ENCODE measurements at places on chromosomes 3 and 15.

GRCh38 chr3:129238945-129239705 lies 10.3 kb upstream of the COPG1 start:
- peak; percentile 58 for DNase-seq

- DNase-seq, result no peak
Observed at GRCh38 chr3:81390796-81391195, 370.6 kb downstream of the GBE1 start.

- DNase-seq, result no peak
Observed at GRCh38 chr15:42502477-42502876, 7.0 kb downstream of the SNAP23 start.

- DNase-seq, result peak; percentile 48
Observed at GRCh38 chr3:159322322-159322939, 520.6 kb downstream of the MFSD1 start.

DNA sequence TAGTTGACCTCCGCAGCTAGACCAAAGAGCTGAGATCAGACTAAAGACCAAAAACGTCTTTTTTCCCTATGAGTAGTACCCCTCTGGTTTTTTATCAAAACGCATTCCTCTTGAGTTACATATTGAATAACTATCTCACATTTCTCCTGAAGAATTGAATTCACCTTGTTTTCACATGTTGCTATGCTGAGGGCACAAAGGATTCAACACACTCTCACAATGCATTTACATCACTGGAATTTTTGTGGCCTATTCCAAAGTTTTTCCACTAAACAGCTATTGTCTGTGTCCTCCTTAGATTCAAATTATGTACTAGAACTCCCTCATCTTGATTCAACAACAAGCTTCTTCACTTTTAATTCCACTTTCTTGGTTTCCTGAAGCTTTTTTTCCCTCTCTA lies 112.5 kb downstream of the RSL24D1 start:
- no peak for DNase-seq

GRCh38 chr15:70132139-70132538 lies 34.4 kb upstream of the TLE3 start:
- no peak for DNase-seq

- no peak for DNase-seq
Observed at GRCh38 chr3:60742606-60743145, 508.6 kb downstream of the FHIT start.

DNA sequence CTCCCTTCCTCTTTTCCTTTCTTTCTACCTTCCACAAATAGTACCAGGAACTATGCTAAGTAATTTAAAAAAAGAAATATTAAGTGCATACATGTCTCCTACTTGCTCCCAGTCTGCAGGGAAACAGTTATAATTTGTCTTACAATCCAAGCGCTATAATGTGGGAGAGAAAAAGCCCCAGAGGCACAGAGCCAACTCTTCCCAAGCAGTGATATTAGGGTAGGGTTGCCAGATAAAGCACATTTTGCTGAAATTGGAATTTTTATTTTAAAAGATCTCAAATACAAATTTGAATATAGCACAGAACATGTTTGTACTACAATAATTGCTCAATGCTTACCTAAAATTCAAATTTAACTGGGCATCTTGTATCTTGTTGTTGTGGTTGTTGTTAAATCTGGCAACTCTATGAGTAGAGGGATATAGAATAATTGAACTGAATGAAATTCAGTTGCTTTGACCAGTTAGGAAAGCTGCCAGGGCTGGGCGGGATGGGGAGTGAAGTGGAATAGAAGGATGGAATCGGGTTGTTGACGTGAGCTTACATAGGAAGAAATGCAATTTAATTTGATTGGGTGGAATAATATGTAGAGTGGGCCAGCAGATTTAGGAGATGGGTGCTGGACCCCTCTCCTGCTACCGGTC lies 52.6 kb upstream of the USP3 start:
- DNase-seq, result no peak

DNA sequence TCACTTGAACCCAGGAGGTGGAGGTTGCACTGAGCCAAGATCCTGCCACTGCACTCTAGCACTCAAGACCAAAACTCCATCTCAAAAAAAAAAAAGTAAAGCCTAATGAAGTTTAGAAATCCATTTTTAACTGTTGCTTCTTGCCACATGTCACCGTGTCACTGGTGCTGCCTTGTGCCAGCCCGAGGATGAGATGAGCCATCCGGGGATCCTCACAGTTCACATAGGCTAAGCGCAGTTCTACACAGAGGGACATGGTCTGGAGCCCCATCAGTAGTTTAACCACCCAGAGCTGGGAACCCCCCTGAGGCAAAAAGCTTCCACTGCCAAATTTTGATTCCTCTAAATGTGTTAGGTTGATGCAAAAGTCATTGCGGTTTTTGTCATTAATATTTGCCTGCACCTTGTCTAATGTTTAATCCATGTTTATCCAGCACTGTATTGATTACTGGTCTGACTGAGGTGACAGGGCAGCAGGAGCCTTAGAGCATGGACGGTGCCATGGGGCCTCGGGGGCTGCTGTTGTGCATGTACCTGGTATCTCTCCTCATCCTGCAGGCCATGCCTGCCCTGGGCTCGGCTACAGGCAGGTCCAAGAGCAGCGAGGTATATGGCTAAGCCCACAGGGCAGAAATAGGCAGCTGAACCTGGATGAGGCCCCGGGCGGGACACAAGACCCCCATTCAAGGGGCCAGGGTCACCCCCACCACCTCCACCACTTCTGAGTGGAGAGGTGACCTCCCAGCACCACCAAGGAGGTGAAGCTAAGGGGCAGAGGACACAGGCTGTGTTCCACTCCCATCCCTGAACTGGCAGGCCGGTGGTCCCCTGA lies at the start of gene ITIH1:
Gene ITIH1 (plus strand): TSS at position 473 of the 832 bp plus-strand sequence. CDS start 17 bp downstream, at position 490.
- peak; percentile 41 for DNase-seq

DNA sequence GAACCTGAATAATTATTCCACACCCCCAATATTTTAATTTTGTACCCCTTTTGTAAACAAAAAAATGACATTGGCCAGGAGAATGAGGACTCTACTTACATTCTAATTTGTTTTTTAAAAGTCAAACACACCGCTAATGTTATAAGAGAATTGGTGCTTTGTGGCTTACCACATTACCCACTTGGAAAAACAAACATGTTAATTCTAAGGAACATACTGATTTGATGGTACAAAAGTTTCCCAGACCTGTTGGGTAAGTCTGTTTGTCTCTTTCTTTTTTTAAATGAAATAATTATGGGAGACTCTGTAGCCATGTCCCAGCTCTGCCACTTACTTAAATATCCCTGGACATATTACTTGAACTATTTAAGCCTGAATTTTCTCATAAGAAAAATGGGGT lies 352.5 kb upstream of the C2CD4B start:
- DNase-seq, result no peak

DNA sequence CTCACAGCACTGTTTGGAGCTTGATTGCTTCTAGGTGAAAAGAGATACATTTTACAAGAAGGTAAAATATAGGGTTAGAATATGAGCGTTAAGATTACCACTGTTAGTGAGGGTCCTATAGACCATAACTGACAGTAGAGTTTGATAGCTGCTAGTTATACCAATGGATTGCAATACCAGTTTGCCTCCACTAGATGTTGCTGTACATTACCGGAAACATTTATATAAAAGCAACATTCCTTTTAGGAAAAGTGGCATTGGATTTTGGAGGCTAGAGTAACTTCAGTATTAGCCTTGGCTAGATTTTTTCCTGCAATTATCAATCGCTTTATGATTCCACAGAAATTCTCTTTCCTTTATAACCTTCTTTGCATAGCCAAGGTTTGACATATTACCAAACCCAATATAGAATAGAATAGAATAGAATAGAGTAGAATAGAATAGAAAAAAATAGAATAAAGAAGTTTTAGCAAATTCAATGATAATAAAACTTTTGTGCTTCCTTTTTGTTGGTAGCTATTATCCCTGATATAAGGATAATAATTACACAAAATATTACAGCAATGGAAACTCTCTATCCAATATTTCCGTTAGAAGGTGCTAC lies 1093.6 kb upstream of the ALCAM start:
- no peak for DNase-seq
